ENCODE measurements at places on chromosomes 6 and 20.

DNA sequence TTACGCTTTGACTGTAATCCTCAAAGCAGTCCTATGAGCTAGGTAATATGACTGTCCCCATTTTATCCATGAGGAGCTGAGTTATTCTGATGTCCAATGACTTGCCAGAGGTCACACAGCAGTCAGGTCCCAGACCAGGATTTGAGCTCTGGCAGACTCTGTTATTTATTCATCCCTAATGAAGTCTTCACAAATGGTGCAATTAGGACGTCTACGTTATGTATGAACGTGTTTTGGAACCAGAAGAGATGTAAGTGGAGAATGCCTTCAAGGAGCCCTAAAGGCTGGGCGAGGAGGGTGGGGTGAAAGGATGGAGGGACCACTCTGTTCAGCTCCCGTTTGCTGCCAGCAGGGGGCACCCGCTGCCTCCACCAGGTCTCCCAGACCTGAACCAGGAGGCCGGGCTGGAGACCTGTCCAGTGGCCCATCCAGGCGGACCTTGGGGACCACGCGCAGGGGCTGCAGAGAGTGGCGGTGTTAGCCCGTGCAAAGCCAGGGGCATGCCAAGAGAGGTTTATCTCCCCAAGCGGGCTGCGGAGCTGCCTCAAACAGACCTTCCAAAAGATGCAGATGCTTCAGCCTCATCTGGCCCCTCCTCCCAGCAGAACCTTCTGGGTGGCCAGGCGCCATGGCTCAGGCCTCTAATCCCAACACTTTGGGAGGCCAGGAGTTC, 15.2 kb upstream of the ZNF335 start:
- peak; percentile 86 for DNase-seq

DNA sequence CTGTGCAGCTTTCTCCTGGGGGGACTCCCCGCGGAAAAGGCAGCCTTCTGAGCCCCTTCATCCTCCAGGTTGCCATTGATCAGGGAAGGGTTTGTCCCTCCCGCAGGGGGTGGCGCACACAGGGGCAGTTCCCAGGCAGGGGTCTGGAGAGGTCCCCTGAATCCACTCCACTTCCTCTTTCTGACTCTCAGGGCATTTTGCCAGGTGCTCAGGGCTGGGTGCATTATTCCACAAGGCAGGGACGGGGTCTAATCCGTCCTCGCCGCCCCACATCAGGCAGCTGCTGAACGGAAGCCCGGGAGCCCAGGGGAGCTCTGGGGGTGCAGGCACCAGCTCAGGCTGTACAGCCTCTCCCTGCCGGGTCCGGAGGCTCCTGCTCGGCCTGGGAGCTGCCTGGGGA, 180.9 kb downstream of the TTLL2 start:
- no peak for DNase-seq

DNA sequence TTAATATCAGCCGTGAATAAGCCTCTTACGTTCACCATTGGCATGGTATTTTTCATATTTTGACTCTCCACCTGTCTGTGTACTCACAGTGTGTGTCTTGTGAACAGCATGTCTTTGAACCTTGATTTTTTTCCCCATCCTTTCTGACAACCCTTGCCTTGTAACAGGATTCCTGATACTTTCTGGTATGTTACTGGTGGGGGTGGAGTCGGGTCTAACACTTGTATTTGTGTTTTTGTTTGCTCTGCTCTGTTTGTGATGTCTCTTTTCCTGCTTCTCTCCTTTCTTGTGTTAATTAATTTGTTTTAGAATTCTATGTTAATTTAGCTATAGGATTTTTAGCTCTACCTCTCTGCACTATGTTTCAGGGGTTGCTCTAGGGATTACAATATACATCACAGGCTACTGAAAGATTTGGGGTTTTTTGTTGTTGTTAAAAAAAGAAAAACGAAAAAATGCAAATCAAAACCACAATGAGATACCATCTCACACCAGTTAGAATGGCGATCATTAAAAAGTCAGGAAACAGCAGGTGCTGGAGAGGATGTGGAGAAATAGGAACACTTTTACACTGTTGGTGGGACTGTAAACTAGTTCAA, 245.1 kb downstream of the CDH4 start:
- no peak for DNase-seq

DNA sequence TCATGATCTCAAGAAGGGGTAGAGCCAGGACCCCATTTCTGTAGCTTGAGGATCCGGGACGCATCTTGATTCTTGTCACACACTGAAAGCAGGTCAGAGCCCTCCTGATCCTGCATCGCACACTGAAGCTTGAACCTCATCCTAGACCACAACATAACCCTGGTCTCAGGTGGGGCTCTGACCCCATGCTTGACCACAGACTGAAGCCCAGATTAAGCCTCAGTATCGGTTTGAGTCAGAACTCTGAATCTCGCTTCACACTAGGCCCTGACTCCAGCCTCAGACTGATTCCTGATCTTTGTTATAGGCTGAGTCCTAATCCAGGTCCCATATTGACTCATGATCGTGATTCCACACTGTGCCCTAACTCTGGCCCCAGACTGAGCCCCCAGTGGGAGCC, 8.5 kb upstream of the RSPO4 start:
- no peak for DNase-seq

DNA sequence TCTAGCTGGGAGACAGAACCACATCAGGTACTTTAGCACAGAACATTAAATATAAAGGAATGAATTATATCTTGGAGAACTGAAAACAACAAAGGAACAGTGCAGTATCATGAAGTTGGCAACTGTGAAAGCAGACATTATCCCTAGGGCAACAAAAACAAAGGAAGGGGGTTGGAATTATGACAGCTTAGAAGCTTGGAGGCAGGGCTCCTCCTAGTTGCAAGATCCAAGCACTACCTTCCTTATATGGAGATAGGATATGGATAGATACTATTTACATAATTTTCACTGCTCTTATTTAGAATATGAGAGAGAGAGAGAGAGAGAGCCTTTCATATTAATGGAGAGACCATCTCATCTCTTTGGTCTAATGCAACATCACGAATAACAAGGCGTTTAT, 27.0 kb downstream of the TMEM14A start:
- no peak for DNase-seq

DNA sequence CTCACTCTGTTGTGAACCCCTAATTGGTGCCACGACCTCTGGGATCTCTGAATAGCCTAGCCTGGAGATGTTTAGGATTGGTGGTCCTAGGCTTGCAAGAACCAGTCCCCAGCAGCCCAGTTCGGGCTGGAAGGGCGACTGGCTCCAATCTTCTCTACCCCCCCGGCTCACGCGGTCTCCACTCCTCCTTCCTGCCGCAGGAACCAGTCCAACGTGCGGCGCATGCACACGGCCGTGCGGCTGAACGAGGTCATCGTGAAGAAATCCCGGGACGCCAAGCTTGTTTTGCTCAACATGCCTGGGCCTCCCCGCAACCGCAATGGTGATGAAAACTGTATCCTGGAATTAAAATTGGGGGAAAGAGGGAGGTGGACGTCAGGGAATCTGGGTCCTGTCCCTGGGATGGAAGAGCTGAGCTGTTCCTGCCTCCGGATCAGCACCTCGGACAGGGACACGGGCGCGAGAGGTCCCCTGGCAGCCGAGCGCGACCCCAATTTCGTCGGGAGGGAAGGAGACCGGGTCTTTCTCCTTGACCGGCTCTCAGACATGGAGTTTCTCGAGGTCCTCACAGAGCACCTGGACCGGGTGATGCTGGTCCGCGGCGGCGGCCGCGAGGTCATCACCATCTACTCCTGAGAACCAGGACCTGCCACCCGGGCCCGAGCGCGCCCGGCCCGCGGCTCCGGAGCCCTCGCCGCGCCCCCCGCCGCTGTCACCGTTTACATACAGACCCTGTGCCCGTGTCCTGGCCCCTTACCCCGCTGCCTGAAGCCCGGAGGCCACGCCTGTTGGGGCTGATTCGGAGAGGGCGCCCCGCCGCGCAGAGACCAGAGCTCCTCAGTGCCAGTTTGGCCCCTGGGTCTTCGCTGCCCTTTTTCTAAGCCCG, 28.2 kb downstream of the SLC12A5 start:
- DNase-seq: no peak

DNA sequence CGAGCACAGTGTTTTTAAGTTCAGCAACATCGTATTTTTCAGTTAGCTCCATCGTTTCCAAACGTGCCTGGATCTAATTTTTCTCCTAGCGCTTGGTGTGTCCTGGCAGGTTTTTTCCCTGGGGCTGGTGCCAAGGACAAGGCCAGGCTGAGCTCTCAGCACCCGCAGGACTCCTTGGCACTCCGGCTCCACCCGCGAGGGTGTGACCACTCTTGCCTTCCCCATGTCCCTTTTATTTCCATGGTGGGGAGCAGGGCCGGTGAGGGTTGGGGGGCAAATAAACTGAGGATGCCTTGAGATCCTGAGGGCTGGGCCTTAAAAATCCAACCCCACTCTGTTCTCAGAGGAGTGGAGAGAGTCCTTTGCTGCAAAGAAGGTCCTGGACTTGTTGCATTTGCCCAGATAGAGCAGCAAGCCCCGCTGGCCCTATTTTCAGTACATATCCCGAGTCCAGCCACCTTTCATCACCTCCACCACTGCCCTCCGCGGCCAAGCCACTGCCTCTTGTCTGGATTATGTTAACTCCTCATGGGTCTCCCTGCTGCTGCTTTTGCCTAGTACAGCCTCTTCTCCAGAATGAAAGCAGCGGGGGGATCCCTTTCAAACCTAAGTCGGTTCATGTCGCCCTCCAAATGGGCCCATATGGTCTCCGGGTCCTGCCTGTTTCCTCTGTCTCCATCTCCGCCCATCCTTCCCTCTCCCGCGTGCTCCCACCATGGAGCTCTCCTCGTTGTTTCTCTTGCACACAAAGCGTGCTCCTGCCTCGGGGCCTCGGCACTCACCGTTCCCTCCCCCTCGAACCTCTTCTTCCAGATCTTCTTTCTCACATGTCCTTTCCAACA, 4.5 kb upstream of the RAB44 start:
- DNase-seq: no peak

DNA sequence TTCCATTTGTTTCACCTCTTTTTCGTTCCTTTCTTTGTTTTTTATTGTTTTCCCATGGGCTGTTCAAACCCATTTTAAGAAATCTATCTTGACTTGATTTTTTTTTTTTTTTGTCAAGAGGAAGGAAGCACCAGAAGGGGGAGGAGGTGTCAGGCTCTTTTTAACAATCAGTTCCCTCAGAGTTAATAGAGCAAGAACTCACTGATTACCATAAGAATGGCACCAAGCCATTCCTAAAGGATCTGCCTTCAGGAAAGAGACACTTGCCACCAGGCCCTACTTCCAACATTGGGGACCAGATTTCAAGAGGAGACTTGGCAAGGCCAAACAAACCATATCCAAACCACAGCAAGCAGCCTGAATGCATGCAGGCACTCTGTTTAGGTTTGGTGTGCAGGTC, 168.0 kb downstream of the OTOR start:
- no peak for DNase-seq

DNA sequence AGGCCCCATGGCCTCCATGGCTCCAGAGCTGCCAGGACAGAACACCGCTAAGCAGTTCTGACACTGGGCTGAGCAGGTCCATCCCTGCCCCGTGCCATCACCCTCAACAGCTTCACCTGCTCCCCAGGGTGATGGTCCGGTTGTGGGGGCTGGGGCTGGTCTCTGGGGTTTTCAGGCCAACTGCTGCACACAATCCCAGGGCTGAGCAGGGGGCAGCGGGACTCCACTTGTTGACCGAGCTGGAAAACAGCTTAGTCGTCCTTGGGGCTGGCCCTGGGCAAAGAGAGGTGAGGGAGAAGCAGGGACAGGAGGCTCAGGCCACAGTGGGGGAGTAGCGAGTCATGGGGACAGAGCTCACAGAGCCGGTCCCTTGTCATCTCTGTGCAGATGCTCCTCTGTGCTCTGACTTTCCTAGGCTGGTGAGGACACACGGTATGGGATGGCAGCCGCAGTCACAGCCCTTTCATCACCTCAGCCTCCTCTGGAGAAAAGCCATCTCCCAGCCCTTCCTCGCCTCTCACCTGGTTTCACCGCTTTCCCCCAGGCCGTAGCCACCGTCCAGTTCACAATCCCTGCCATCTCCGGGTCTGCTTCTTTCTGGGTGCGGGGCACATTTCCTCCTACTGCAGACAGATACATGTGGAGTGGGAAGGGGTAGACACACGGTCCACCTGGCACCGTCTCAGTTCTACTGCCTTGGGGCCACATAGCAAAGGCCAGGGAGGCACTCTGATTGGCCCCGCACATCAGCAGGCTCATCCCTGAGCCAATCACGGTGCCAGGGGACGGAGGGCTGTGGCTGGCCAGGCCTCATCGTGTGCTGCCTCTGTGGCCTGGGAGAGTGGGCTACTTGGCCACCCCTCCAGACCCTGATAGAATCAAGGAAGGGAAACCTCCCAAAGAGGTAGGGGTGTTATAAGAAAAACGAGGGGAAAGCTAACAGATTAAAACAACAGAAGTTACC, 19.1 kb downstream of the MDFI start:
- DNase-seq: no peak

- peak; percentile 48 for DNase-seq
Measured at GRCh38 chr6:126657561-126658175, 317.8 kb downstream of the CENPW start.

- DNase-seq: peak; percentile 10
Measured at GRCh38 chr6:54307439-54307910, 766 bp upstream of the TINAG start.

DNA sequence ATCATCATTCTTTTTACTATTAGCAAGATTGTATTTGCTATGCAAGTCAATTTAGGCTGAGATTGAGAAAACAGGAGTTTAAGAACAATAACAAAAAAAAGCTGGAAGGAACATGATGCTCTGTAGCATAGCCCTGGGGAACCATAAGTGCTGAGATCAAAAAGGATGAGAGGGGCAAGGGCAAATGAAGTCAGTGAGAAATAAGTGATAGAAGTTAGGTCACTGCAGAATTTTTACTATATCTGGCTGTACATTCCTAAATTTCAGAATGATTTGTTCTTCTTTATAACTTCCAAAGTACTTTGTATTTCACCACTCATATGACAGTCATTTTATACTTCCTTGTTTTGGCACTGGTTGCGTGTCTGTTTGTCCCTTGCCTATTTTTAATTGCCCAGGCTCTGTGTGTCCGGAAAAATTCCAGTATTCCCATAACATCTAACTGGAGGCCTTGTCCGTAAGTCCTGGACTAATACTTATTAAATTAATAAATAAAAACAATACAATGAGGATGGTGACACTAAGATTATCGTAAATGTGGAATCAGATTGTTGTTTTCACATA, 444.7 kb downstream of the TENT5A start:
- DNase-seq: no peak

GRCh38 chr6:4637691-4638433, 138.3 kb upstream of the CDYL start:
- peak; percentile 10 for DNase-seq

GRCh38 chr6:156880913-156881312, 103.7 kb downstream of the ARID1B start:
- DNase-seq: no peak

GRCh38 chr6:83463886-83464285, 33.0 kb upstream of the ME1 start:
- no peak for DNase-seq

Measured in A549 (cell line).